NCI-H345 (cell line): ENCODE measurements at places on chromosomes 7 and 10.

GRCh38 chr7:156735851-156736250, 95.3 kb downstream of the RNF32 start:
- DNase-seq = no peak

DNA sequence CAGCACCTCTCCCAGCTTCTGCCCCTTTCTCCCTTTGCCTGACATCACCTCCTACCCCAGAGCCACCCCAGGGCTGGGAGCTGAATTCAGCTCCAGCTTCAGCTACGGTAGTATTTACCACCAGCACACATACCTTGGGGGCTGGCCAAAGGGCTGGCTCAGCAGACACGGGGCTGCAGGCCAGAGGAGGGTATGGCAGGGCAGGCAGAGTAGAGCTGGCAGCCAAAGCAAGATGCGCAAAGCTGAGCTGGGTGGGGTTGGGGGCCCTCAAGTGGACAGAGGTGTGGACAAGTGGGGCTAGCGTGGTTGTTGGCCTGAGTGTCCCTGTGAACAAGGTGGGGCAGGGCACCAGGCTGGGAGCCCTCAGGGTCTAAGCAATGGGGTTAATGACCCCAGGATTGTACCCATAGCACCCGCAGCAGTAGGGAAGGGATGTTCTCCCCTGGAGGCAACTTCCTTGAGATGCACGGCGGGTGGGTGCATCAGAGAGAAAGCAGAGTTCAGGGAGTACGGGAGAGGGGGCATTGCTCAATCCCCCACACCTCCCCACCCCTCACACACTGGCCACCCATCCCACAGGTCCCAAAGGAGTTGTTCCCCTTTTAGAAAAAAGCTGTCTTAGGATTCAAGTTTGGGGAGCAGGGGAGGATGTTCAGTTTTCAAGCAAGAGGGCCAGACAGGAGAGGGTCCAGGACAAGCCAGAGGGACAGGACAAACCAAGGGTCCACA, 8.0 kb downstream of the VSIR start:
- no peak for DNase-seq

GRCh38 chr10:128519581-128519980, 393.4 kb upstream of the MKI67 start:
- no peak for DNase-seq

GRCh38 chr7:120743128-120743527, 114.8 kb downstream of the TSPAN12 start:
- peak; percentile 21 for DNase-seq

GRCh38 chr10:129774082-129774735, 189.9 kb downstream of the EBF3 start:
- DNase-seq = no peak

GRCh38 chr7:137316648-137317353, 26.7 kb downstream of the PTN start:
- DNase-seq = no peak

DNA sequence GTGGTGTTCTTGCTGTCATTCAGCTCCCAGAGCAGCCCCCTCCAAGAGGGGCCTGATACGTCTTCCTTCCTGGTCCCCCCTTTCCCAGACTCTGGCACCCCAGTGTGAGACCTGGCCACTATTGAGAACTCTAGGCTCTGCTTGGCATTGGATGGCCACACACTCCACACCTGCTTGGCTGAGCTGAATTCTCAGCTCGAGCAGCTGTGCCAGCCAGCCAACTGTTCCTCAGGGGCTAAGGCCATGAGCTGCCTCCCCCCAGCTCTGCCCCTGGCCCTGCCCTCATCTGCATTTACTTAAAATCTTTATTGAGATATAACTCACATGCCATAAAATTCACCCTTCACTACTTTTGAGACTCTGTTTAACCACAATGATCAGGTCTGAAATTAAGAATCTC, 6.7 kb downstream of the TLL2 start:
- no peak for DNase-seq

DNA sequence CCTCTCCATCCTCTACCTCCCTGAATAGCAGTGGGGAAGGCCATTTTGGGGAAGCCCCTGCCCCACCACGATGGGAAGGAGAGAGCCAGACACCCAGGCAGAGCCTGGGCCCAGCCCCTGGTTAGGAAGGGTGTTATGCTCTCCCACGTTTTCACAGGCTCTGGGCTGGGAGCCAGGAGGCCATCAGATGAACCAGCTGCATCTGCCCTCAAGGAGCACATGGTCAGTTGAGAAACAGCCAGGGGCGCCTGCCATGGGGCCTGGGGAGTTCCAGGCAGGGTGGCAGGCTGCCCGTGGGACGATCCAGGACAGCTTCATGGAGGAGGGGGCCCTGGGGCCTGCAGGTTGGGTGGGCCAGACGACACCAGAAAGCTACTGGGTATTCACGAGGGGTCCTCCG, 47.5 kb downstream of the CAMK2B start:
- DNase-seq = no peak

DNA sequence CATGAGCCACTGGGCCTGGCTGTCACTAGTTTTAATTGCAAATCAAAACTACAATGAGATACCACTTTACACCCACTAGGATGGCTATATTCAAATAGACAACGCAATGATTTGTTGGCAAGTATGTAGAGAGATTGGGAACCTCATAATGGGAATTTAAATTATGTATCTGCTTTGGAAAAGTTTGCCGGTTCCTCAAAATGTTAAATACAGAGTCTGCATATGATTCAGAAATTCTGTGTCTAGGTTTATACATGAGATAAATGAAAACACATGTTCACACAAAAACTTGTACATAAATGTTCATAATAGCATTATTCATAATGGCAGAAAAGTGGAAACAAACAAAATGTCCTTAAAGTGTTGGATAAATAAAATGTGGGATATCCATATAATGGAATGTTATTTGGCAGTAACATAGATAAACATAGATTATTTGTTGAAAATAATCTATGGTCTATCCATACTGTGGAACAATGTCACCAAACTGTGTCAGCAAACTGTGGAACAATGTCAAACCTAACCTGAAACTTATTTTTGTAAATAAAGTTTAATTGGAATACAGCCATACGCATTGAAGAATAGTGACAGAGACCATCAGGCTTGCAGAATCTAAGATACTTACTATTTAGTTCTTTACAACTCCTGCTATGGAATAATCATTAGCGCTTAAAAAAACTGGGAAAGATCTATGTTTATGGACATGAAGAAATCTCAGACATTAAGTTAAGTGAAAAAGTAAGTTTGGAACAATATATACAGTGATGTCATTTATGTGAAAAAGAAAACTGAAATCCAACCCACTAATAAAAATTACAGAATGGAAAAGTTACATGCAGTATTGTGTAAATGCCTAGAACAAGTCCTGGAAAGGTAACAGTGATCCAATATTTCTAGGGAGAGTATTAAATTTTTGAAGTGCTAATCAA, 70.9 kb downstream of the CCDC7 start:
- DNase-seq = no peak

- DNase-seq = no peak
Observed at GRCh38 chr7:1056785-1057410, 12.6 kb downstream of the GPR146 start.

DNA sequence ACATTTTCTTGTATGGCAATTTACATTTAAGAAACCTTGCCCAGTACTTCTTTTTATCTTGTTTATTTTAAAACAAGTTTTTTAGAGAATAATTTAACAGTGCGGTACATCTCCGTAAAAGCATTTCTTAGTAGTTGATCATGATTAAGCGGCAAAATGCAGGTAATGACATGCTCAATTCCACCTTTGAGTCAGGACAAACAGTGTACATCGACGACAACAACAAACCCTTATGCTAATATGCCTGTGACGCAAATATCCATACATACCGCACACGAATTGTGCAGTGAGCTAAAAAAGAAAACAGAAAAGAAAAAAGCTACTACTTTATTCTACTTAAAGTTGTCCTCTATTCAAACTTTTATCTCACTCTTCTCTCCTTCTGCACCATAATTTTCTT, 1.9 kb downstream of the MAGI2 start:
- no peak for DNase-seq

GRCh38 chr10:27911011-27911410, 87.9 kb downstream of the ODAD2 start:
- DNase-seq = no peak

GRCh38 chr7:108049962-108050361, 47.0 kb upstream of the LAMB1 start:
- DNase-seq = no peak

DNA sequence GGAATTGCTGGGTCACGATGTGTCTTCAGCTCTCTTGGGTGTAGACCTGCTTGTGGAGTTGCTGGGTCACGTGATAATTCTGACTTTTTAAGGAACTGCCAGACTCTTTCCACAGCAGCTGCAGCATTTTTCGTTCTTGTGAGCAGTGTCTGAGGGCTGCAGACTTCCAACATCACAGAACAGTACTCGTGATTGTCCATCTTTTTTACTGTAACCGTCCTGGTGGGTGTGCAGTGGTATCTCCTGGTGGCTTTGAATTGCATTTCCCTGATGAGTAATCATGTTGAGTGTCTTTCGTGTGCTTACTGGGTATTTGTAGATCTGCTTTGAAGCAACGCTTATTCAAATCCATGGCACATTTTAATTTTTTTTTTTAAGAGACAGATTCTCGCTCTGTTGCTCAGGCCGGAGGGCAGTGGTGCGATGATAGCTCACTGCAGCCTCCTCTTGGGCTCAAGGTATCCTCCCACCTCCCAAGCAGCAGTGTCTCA, 22.7 kb downstream of the INPP5A start:
- no peak for DNase-seq

GRCh38 chr7:25522727-25523126, 294.4 kb upstream of the NPVF start:
- DNase-seq = no peak

- DNase-seq = no peak
Observed at GRCh38 chr7:41146429-41146828, 556.5 kb downstream of the INHBA start.

DNA sequence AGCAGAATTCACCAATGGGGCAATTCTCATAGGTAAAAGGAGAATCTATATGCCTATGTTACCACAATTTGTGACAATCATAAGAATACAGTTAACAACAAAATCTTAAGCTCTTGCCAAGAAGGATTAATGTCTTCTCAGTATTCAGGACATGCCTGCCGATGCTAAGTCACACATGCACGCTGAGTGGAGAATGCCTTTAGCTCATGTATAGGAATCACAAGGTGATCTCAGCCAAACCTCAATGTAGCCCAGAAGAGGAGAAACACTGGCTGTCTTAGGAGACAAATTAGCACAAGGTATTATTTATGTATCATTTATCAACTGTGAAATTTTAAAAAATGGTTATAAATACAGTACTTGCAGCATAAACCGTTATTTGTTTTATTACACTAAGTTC, 2.7 kb downstream of the HTR7 start:
- no peak for DNase-seq

- DNase-seq = no peak
Observed at GRCh38 chr7:107694386-107694785, 33.8 kb downstream of the SLC26A4 start.

GRCh38 chr10:124921261-124921660, 20.7 kb upstream of the ZRANB1 start:
- DNase-seq = no peak

GRCh38 chr7:117476557-117477215, 3.1 kb upstream of the CFTR start:
- no peak for DNase-seq

GRCh38 chr7:36015733-36016132, 137.3 kb upstream of the EEPD1 start:
- DNase-seq = no peak

DNA sequence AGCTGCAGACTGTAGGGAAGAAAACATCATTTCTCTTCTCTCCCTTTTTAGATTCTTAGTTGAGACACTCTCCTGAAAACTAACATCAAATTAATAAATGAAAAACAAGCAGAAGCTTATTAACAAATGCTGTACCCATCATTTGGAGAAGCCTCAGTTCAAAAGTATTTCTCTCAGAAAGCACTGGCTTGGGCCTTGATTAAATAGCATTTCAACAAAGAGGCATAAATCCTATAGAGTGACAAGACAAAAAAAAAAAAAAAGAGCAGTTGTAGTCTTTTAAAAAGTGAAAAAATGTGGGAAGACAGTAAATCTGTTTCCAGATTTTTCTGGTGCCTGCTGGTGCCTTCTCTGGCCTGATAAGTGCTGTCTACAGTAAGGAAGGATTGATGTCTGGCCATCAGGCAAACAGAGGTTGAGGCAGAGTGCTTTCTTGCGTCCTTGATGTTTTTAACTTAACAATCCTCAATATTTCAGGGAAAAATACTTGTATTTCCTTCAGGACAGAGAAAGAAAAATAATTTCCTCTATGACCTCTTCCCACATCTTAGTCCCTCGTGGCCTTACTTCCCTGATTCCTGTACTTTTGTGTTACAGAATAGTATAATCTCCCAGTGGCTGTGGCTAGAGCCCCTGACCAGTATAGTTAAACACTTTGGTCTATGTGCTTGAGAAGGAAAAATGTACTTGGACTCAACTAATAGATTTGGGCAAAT, 300.5 kb downstream of the HGF start:
- no peak for DNase-seq

DNA sequence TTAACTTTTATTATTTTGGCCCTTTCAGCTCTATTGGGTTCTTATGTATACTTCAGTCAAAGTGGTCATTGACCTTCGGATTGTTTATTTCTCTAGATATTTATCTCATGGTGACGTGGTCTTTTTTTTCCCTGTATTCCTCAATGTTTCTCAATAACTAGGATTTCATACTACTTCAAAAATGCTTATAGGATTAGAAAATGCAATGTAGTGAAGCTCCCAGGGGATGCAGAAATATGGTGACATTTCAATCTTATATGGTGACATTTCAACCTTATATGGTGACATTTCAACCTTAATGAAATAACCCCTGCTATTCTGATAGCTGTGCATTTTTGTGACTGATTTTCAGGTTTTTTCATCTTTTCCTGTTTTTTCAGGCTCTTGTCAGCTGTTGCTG, 51.4 kb downstream of the CHRM2 start:
- no peak for DNase-seq

DNA sequence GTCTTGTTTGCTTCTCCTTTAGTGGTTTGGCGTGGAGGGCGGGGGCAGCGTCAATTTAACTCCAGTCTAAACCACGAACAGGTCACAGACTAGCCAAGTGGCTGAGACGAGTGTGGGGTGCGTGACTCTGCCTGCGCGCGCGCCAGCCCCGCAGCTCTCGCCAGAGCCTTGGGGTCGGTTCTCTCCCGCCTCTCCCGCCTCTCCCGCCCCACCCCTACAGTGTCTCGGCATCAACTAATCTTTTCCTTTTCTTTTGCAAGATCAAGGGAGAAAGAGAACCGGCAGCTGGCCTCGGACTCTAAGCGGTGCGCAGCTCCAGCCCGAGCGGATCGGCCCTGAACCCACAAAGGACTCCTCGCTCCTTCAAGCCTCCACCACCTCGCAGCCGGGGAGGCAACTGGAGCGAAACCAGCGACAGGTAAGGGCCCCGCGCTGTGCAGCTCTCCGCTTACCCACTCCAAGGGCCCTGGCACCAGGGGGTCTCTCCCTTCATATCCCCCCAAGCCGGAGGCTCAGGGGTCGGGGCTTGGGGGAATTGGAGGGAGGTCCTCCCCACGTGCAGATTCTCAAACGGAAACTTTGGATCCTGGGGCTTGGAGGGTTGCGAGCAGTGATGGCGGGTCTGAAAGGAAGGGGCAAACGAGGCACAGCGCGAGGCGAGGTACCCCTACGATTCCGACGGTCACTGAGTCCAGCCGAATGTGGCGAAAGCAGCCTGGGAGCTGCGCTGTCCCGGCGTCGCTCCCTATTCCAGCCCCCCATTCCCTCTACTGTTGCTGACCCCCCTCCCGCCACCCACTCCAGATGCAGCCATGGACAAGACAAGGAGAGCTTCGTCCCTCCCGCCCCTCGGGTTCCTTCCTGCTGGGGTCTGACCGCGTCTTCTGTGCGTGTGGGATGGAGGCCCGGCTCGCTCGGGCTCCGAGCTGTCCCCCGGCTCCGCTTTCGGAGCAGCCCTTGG, 829 bp downstream of the CHRM2 start:
- DNase-seq = no peak
